T-helper 2 cell treated with Interferon-gamma antibody and Interleukin-4, amounts not matched to agents 100 ng/mL and 5 ng/mL, for 36 hours (primary cell): ENCODE measurements at places on chromosomes 3 and 15. TPM values are rescaled to one million over a fixed set of nuclear protein-coding genes. Genes with fewer than 3 reads are reported as not detected.

The DNAH1 gene
- 25.5 and 25.9 TPM in 2 replicates for total RNA-seq

The FGD5 gene
- 0.05 TPM in 1 of 2 replicates, not detected in the other for total RNA-seq

The EXD1 gene
- not detected in 2 replicates for total RNA-seq

The LRRK1 gene
- total RNA-seq: 0.64 and 0.66 TPM in 2 replicates

The MORC1 gene
- not detected in 2 replicates for total RNA-seq

The CMTM8 gene
- total RNA-seq: 5.4 and 5.6 TPM in 2 replicates

The SAXO2 gene
- 0.68 and 1.2 TPM in 2 replicates for total RNA-seq

The MNS1 gene
- total RNA-seq: 0.16 and 0.39 TPM in 2 replicates

The ARGFX gene
- not detected in 2 replicates for total RNA-seq

The ENTPD3 gene
- total RNA-seq: not detected in 2 replicates

The CPNE9 gene
- total RNA-seq: 0.20 and 0.36 TPM in 2 replicates

The SPRED1 gene
- 0.07 TPM in 1 of 2 replicates, not detected in the other for total RNA-seq

The CLDN18 gene
- not detected in 2 replicates for total RNA-seq

The OR4M2 gene
- not detected in 2 replicates for total RNA-seq

The CCR4 gene
- 175 and 177 TPM in 2 replicates for total RNA-seq

The PCOLCE2 gene
- not detected in 2 replicates for total RNA-seq

The OSTN gene
- not detected in 2 replicates for total RNA-seq

The RTP3 gene
- total RNA-seq: not detected in 2 replicates

The IL1RAP gene
- total RNA-seq: 17.2 and 18.2 TPM in 2 replicates

The GLDN gene
- not detected in 2 replicates for total RNA-seq

The IFT122 gene
- 20.4 and 22.5 TPM in 2 replicates for total RNA-seq

The PPARG gene
- total RNA-seq: 1.2 and 1.7 TPM in 2 replicates

The USP4 gene
- total RNA-seq: 84.2 and 87.9 TPM in 2 replicates

The GPR15 gene
- 42.2 and 46.8 TPM in 2 replicates for total RNA-seq

The TMEM39A gene
- 43.7 and 48.3 TPM in 2 replicates for total RNA-seq

The CLCN2 gene
- 3.7 and 4.0 TPM in 2 replicates for total RNA-seq

The CLDN11 gene
- not detected in 2 replicates for total RNA-seq

The LEKR1 gene
- 0.70 and 0.73 TPM in 2 replicates for total RNA-seq

The XCR1 gene
- 0.05 TPM in 1 of 2 replicates, not detected in the other for total RNA-seq

The MYO5C gene
- 1.2 and 1.6 TPM in 2 replicates for total RNA-seq

The ATXN7 gene
- 56.2 and 57.2 TPM in 2 replicates for total RNA-seq

The ZMYND10 gene
- total RNA-seq: 3.6 and 4.6 TPM in 2 replicates

The CCR3 gene
- total RNA-seq: 0.16 and 0.27 TPM in 2 replicates

The SLC2A2 gene
- total RNA-seq: not detected in 2 replicates

The NDUFB4 gene
- total RNA-seq: 128 and 131 TPM in 2 replicates

The MKRN2OS gene
- not detected in 2 replicates for total RNA-seq

The LINGO1 gene
- not detected in 2 replicates for total RNA-seq

The CCR8 gene
- total RNA-seq: 12.6 and 13.7 TPM in 2 replicates

The LYZL4 gene
- total RNA-seq: not detected in 2 replicates

The MESP1 gene
- 1.8 and 2.8 TPM in 2 replicates for total RNA-seq

The FANCD2OS gene
- not detected in 2 replicates for total RNA-seq

The FBXW12 gene
- total RNA-seq: not detected in 2 replicates

The KBTBD8 gene
- total RNA-seq: 8.0 and 10.7 TPM in 2 replicates

The TXNRD3 gene
- total RNA-seq: 0.25 and 0.27 TPM in 2 replicates

The ASB14 gene
- not detected in 2 replicates for total RNA-seq

The RPP25 gene
- total RNA-seq: 9.6 and 10.3 TPM in 2 replicates

The NME9 gene
- not detected in 2 replicates for total RNA-seq

The ADAMTS17 gene
- 0.52 and 1.7 TPM in 2 replicates for total RNA-seq

The PSTPIP1 gene
- 142 and 144 TPM in 2 replicates for total RNA-seq

The QARS1 gene
- 217 and 243 TPM in 2 replicates for total RNA-seq

The MTMR10 gene
- total RNA-seq: 19.1 and 22.9 TPM in 2 replicates

The SLC30A4 gene
- total RNA-seq: 2.2 and 3.0 TPM in 2 replicates

The ST8SIA2 gene
- not detected in 2 replicates for total RNA-seq
